ENCODE measurements at places on chromosomes 2 and 18.

DNA sequence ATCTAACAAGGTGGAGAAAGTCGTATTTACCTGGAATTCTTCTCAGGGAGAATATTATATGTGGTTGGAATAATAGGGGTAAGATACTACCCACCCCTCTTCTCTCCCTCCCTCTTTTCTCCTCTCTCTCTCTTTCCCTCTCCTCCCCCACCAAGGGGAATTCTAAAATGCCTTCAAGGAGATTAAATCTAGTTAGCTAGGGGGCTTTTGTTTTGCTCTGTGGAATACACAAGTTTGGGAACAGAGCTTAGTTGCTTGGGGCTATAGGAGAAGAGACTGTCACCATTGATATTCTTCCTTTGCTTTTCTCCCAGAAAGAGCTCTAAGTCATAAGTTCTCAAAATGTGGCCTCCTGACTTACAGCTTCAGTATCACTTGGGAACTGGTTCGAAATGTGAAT is 34.5 kb downstream of the TAF1B start:
- no peak for DNase-seq

- no peak for DNase-seq
These were observed 62.2 kb downstream of the ADNP2 start for GRCh38 chr18:80171054-80171872.

DNA sequence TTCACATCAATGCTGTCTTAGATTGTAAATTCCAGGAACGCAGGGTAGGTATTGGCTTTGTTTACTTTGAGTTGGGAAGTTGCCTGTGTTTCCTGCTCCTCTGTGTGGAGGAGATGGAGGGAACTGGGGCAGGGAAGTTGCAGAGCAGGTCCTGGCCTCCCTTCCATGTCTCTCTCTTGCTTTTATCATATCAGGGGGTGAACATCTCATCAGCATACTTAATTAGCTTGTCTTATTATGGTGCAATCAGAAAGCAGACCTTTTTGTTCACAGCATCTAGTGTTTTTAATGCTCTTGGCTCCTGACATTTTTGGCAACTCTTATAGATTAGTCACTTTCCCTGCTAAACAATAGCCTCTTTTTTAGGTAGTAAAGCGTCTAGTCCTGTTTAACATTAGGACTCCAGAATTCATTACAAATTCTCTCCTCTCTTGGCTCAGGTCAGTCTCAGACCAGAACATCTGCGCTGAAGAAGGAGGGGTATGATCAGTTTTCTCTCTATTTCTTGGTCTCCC is 11.5 kb upstream of the DIPK1C start:
- no peak for DNase-seq

DNA sequence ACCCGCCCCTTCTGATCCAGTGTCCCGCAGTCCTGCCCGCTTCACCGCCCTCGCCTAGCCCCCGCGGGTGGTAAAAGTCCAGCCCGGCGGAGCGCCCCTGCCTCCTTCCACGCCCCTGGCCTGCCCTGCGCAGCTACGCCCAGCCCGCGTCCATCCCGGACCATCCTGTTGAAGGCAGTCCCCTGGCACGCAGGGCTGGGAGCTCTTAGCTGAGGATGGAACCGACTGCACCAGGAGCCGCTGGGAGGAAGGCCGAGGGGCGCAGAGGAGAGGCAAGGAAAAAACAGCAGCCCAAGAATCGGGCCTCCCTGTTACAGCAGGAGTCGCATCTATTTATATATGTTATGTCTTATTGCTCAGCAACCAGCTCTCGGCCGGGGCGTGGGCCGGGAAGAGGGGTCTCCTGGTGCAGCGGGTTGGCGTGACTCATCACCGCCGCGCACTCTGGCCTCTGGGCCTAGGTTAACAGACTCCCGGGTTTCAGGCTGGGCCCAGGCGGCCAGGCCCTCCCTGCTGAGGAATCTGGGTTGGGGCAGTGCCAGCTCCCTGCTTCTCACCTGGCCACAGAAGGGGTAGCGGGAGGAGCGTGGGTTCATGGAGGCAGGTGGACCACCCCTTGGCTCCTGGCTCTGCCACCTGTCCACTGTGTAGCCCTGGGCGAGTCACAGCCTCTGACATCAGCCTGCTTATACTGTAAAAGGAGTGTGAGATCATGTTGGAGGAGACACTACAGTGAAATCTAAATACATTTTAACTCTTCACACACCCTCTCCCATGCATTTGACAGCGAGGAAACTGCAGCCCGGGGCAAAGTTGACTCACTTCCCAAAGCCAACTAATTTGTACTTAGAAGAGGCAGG is 13.4 kb upstream of the MAP3K2 start:
- no peak for DNase-seq

DNA sequence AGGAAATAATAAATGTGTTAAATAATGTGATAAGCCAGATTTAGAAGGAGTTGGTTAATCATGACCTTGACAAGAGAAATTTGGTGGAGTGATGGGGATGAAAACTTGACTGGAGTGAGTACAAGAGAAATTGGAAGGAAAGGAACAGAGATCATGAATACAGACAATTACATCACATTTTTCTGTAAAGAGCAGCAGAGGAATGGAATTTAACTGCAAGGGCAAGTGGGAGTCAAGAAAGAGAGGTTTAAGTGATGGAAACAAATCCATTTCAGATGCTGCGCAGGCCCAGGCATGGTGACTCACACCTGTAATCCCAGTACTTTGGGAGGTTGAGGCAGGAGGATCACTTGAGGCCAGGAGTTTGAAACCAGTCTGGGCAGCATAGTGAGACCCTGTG is 46.7 kb downstream of the ICA1L start:
- no peak for DNase-seq

Data from fibroblast of skin of left quadriceps (primary cell).